ENCODE measurements at places on chromosomes 1 and 21.

DNA sequence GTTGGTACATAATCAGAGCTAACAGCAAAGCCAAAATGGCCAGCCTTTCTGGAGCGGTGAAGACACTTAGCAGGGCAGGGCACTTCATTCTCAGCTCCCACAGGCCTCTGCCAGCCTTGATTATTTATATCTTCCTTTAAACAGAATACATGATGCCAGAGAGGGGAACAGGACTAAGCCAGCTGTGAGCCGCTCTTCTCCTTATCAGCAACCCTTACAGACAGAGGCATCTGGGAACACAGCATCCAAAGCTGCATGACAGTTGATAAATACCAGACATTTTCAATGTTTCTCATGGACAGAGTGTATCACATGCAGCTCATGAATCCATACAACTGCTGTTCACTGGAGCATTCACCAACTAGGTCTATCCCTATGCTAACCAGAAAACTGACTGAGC lies 29.1 kb downstream of the DNAJC11 start:
- no peak for DNase-seq

DNA sequence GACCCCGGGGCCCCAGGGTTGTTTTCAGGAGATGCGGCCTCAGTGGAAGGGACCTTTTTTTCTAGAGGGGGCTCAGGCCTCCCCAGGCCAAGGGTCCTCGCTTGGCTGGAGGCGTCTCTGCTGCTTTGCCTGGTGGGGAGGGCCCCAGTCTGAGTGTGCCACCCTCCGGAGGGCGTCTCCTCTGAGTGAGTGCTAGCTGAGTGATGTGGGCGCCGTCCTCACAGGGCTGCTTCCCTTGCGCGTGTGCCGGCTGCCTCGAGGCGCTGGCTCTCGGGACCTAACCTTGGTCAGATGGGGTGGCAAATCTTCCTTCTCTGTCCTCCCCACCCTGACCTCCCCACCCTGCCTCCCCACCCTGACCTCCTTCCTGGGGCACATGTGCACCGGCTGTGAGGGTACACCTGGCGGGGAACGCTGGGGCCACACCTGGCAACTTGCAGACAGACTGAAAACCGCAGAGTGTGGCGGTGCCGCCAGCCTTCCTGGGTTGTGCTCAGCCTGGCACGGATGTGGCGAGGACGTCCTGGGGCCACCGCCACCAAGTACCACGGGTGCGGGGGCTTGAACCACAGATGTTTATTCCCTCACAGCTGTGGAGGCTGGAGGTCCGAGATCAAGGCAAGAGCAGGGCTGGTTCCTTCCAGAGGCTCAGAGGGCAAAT lies 93.0 kb upstream of the TTC34 start:
- DNase-seq: no peak

DNA sequence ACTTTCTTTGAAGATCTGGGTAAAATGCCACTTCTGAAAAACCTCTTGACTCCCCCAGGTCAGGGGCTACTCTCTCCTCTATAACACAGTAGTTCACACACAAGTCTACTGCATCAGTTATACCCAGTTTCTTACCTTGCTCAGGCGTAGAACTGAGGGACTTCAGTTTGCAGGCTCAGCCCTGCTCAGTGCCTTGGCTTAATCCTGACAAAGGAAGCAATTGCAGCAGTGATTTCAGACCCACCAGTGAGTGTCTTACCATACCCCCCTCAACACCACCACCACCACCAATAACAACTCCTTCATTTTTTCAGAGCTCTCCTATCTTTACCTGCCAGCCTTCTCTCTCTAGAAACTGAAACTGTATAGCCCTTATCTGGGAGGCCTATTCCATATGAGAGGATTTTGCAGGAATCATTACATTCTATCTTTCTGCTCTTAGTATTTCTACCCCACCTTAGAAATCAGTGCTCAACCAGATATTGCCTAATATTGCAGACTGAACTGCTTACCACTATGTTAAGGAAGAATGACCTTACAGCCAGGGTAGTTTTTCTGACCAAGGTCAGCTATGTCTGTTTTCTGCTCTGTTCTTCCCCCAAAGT lies 105.5 kb upstream of the S1PR1 start:
- DNase-seq: no peak

DNA sequence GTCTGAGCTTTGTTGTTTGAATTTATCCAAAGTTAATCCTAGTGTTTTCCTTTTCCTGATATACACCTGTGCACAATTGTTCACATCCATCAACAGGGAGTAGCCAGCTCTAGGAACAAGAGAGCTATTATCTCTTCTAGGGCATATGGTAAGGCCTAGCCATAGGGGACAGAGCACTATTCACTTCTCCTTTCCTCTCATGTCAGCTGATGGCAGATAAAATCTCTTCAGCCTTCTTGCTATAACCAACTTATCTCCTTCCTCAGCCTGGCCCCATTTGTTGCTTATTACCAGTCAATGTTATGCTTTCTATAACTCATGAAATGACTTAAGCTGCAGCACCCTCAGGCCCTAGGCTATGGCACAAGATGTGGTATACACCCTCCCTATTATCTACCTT lies 38.9 kb downstream of the PATJ start:
- no peak for DNase-seq

DNA sequence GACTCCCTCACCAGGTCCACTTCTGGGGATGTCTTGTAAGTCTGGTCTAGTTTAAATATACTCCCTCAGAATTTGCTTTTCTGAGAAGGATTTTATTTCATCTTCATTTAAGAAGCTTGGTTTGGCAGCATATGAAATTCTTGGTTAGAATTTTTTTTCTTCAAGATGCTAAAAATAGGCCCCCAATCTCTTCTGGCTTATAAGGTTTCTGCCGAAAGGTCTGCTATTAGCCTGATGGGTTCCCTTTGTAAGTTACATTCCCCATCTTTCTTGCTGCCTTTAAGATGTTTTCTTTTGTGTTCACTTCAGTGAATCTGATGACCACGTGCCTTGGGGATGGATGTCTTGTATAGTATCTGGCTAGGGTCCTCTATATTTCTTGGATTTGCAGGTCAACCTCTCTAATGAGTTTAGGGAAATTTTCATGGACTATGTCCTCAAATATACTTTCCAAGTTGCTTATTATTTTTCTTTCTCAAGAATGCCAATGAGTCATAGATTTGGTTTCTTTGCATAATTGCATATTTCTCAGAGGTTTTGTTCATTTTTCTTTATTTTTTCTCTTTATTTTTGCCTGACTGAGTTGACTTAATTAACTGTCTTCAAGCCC lies 19.4 kb downstream of the TCP10L start:
- DNase-seq: no peak

DNA sequence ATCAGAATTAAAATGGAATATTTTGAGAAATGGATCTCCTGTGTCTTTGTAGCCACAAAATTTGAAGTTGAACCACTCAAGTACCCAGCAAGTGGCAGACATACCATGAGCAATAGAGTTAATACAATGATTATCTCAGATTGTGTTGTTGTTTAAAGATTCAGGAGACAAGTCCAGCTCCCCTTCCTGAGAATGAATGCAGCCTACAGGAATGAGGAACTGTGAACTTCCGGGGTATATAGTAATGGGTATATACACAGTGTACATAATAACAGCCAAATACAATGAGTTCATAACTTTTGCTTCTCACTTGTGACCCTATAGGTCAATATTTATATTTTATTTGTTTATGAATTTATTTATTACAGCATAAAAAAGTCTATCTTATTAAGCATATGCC lies 445.0 kb downstream of the SETD4 start:
- no peak for DNase-seq

DNA sequence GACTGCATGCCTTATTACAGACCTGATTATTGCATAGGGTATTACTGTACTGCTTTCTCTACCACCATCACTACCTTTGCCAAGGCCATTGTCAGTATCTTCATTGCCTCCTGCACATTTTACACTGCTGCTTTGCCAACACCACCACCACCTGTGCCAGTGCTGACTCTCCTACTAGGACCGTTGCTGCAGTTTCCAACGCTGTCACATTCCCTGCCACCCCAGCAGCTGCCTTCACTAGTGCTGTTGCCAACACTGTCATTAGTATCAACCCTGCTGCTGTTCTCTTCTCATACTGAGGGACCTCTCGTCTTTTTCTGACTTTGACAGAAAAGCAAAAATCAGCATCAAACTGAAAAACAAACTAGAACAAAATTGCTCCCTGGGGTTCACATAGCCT lies 394.9 kb upstream of the B3GALT2 start:
- no peak for DNase-seq

DNA sequence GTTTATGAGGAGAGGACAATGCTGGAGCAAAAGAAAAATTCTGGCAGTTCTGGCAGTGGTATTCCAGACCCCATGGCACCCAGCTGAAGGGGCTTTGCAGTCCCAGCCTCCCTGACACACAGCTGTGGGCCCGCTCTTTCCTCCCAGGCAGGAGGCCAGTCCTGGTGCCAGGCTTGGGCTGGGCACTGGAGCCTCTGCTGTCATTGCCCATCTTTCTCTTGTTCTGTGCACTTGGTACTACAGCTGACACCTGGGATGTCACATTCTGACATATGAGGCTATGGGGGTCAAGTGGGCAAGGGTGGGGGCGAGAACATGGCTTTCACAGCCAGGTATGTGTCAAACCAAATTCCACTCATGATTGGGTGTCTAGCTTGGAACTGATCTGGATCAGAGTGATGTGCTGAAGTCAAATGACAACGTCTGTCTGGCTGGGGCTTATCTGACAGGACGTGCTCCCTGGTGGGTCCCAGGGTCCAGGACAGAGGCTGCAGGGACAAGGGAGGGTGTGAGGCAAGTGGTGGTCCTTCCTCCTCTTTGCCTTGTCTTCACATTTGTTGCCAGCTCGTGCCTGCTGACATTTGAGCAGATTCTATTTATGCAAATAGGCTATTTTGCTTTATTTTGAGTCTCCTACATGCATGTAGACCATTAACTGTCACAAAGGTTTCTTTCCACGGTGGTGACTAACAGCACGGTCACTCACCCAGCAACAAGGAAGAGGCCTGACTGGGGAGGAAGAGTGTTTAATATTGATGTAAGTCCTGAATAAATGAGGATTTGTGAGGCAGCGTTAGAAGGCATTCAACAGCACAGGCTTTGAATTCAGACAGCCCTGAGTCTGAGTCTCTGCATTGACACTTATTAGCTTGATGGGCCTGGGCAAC lies 336.3 kb downstream of the PBX1 start:
- DNase-seq: no peak

DNA sequence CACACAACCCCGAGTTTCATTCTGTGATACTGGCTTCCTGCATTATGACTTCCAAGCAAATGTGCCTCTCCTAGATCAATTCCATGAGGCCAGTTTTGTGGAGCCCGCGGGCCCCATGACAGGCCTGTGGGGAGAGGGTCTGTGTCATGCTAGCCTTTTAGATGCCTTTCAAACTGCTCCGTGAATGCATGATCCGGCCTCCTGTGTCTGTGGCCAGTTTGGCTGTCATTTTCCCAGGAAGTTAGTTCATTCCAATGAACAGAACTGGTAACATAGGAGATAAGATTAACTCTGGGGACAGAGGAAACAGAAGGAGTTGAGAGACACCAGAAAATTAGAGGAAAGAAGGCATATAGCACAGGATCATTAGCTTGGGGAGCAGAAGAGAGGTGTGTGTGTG lies 3.2 kb downstream of the FNDC7 start:
- no peak for DNase-seq

- peak; percentile 62 for DNase-seq
Observed at GRCh38 chr1:93844262-93845045, 34.6 kb downstream of the DNTTIP2 start.

DNA sequence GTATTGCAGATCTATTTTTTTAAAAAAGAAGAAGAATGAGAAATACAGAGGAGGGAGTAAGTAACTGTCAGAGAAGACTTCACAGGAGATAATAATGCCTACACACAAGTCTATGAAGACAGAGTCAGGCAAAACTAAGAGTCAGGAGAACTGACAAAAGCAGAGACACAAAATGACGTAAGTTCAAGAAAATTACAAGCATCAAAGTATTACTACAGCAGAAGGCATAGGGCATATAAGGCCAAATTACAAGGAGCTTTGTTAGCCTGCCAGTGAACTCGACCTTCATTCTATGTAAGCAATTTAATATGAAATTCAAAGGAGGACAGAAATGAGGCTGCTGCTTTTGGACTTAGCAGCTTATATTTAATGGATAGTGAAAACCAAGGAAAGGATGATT lies 23.7 kb downstream of the FAF1 start:
- no peak for DNase-seq

- DNase-seq: peak; percentile 69
Observed at GRCh38 chr1:153626904-153627714, at the start of gene S100A13. S100A13 (minus strand) TSS chr1:153627505; CDS start chr1:153626472, 1,033 bp downstream.

DNA sequence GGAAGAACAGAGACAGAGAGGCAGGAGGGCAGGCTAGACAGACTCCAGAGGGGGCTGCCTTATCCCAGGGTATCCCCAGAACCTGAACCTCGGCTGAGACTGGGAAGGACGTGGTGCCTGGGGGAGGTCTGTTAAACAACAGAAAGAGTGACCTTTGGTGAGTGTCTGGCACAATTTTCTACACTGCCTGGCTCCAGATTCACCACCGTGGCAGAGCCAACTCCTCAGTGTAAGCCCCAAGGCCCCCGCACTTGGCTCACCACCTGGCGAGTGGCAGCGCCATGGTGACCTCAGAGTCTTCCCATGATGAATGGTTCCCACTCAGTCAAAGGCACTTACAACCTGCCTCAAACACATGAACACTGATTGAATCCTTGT lies 6.5 kb downstream of the RD3 start:
- DNase-seq: no peak

GRCh38 chr1:151728151-151729054 lies 7.1 kb downstream of the RIIAD1 start:
- DNase-seq: no peak

DNA sequence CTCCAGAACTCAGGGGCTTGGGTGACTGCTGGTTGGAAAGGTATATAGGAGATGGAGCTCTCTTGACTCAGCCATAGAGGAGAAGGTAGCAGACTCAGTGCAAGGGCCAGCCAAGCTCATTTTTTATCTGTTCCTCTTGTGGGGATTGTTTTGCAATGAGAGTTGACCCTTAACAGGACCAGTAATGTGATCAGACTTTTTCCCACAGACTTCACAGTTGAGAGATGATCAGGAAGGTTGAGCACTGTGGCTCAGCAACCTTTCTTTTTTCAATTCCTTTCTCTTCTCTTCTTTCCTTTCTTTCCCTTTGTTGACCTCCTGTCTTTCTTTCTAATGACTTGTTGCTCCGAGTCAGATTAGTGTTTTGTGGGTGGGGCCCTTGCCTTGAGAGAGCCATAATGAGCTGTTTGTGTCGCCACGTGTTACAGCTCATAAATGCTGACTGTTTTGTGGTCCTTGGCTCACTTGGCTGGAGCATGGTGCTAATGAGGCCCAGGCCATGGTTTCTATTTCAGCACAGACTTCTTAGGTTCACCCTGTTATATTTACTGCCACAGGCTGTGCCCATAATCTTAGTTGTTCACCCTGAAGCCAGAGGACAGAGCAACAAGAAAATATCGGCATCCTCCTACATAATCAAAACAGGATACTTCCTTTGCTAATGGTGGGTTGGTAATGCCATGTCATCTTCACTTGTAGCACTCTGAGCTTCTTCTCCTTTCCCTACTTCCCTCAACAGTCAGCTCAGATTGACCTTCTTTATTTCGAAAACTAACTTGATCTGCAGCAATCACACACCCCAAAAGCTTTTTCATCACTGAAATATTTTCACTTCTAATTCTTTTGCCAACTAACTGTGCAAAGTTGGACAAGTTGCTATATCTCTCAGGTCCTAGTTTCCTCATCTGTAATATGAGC lies 13.9 kb downstream of the ADAM30 start:
- no peak for DNase-seq
